Mesothelial cell of epicardium (in vitro differentiated cells): ENCODE measurements at places on chromosomes 2 and 18. TPM values are rescaled to one million over a fixed set of nuclear protein-coding genes. Genes with fewer than 3 reads are reported as not detected.

GRCh38 chr18:48481092-48481491, 57.7 kb upstream of the CTIF start:
- H3K4me1 ChIP-seq = peaks cover 4% of the 10 kb centered on the region
- no peak for DNase-seq
- H3K27ac ChIP-seq = no peak overlapping the region

DNA sequence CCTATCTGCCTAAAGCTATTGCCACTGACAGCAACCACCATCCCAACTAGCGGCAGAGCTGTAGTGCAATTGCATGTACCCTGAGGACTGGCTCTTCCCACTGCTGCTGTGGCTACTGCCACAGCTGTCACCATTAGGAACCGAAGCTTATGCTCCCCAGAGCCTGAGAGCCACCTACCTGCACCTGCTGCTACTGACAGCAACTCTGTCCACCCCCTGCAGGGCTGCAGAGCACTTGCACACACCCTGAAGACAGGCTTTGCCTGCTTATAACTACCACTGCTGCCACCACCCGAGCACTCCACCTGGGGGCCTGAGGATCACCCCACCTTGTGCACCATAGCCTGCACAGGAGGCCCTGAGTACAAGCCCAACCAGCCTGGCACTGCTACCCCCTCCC, 217.6 kb upstream of the FOSL2 start:
- no peak for DNase-seq
- H3K4me1 ChIP-seq = peaks cover 14% of the 10 kb centered on the region
- H3K27ac ChIP-seq = no peak overlapping the region
- no peaks in the 10 kb centered on the region for H3K27me3 ChIP-seq
- H3K4me3 ChIP-seq = no peak overlapping the region

Gene ARHGEF33
- 0.68 to 1.1 TPM (median 0.83 TPM) in 3 replicates for total RNA-seq

Gene ANKRD29
- 2.3 to 2.9 TPM (median 2.4 TPM) in 3 replicates for total RNA-seq

DNA sequence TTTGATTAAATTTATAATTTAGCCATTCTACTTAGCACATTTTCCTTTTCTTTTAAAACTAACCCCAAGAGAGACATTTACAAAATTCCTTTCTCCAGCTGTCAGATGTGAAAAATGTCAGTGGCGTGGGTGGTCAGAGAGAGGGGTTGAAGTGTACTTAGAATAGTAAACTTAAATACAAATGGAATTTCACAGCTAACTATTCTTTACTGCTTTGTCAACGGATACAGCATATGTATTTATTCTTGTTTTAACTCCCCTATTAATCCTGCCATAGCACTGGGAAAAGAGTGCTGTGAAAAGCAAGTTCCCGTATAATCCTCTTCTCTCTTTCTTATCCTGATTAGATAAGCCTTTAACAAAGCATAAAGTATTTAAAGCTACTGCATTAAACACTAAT, 191.4 kb upstream of the CHAC2 start:
- H3K27ac ChIP-seq = no peak overlapping the region
- no peaks in the 10 kb centered on the region for H3K27me3 ChIP-seq
- H3K4me3 ChIP-seq = no peak overlapping the region
- peaks cover 17% of the 10 kb centered on the region for H3K4me1 ChIP-seq
- DNase-seq = no peak
- H3K36me3 ChIP-seq = no peaks in the 10 kb centered on the region

Gene CXCR2
- total RNA-seq = 0.31 to 0.83 TPM (median 0.32 TPM) in 3 replicates

Gene MYL12B
- total RNA-seq = 195 to 225 TPM (median 215 TPM) in 3 replicates

- peaks cover 18% of the 10 kb centered on the region for H3K36me3 ChIP-seq
- no peak overlapping the region for H3K27ac ChIP-seq
- H3K4me1 ChIP-seq = peaks cover 27% of the 10 kb centered on the region
- H3K27me3 ChIP-seq = no peaks in the 10 kb centered on the region
These were observed 137.1 kb downstream of the ZEB2 start for GRCh38 chr2:144382849-144383248.

DNA sequence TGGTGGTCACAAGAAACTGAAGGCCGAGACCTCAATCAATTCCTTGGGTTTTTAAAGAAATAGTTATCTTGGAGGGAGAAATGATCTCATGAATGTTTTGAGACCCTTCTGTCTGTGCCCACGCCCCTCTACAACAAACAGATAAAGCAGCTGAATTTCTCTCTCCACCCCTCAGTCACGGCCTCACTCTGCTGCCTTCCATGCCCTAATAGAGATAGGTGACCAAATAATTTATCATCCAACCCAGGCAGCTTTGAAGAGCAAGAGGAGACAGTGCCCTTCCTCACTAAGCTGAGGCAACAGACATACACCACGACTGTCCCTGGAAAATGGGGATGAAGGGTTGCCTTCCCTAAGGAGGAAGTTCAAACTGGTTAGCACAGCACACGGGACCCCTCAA, 71.2 kb downstream of the LBH start:
- no peak overlapping the region for H3K27ac ChIP-seq
- DNase-seq = no peak
- H3K4me3 ChIP-seq = no peak overlapping the region

- H3K27me3 ChIP-seq = no peaks in the 10 kb centered on the region
- H3K27ac ChIP-seq = no peak overlapping the region
- DNase-seq = no peak
- peaks cover 3% of the 10 kb centered on the region for H3K4me1 ChIP-seq
- no peaks in the 10 kb centered on the region for H3K36me3 ChIP-seq
These were observed 26.9 kb downstream of the MGAT5 start for GRCh38 chr2:134280726-134281125.

DNA sequence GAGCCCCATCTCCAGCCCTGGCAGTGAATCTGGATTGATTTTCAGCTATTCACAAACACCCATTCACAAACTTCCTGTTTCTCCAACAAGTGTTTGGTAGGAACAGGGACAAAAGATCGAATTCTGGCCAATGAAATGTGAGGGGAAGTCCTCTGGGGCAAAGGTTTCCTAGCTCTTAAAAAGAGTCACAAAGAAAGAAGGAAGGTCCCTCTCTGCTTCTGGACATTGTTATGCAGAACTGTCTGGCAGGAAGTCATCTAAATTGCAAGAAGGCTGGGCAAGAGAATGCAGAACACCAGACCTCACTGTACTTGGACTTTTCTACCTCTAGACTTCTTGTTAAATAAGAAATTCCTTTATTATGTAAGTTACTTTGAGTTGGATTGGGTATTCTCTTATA, 137.3 kb downstream of the CCDC148 start:
- peaks cover 30% of the 10 kb centered on the region for H3K4me1 ChIP-seq
- no peaks in the 10 kb centered on the region for H3K36me3 ChIP-seq
- no peak for DNase-seq
- no peaks in the 10 kb centered on the region for H3K27me3 ChIP-seq

GRCh38 chr2:101644842-101645383, 52.6 kb upstream of the MAP4K4 start:
- no peak overlapping the region for H3K4me3 ChIP-seq
- no peak for DNase-seq
- H3K4me1 ChIP-seq = no peaks in the 10 kb centered on the region
- no peak overlapping the region for H3K27ac ChIP-seq
- no peaks in the 10 kb centered on the region for H3K27me3 ChIP-seq

- DNase-seq = no peak
- H3K4me3 ChIP-seq = no peak overlapping the region
- no peaks in the 10 kb centered on the region for H3K27me3 ChIP-seq
- H3K36me3 ChIP-seq = peaks cover 2% of the 10 kb centered on the region
These were observed 177.4 kb downstream of the CD226 start for GRCh38 chr18:69770238-69770637.

- peaks cover 5% of the 10 kb centered on the region for H3K36me3 ChIP-seq
- peaks cover 12% of the 10 kb centered on the region for H3K4me1 ChIP-seq
- H3K27me3 ChIP-seq = no peaks in the 10 kb centered on the region
- no peak for DNase-seq
These were observed 56.1 kb downstream of the FBXO11 start for GRCh38 chr2:47850198-47850597.

GRCh38 chr2:191676790-191677645, 918 bp upstream of the NABP1 start:
- H3K36me3 ChIP-seq = no peaks in the 10 kb centered on the region
- H3K27ac ChIP-seq = peak overlapping the region; percentile 100
- no peaks in the 10 kb centered on the region for H3K27me3 ChIP-seq
- no peak for DNase-seq

- H3K4me1 ChIP-seq = peaks cover 64% of the 10 kb centered on the region
- no peak for DNase-seq
- peak overlapping the region; percentile 82 for H3K27ac ChIP-seq
These were observed 47.0 kb downstream of the COBLL1 start for GRCh38 chr2:164794432-164795231.

Gene ANKRD62
- not detected in 3 replicates for total RNA-seq

GRCh38 chr2:236366397-236366796, 102.2 kb upstream of the ASB18 start:
- DNase-seq = no peak
- H3K27ac ChIP-seq = no peak overlapping the region
- no peak overlapping the region for H3K4me3 ChIP-seq
- H3K4me1 ChIP-seq = peaks cover 37% of the 10 kb centered on the region
- no peaks in the 10 kb centered on the region for H3K27me3 ChIP-seq
- peaks cover 13% of the 10 kb centered on the region for H3K36me3 ChIP-seq

DNA sequence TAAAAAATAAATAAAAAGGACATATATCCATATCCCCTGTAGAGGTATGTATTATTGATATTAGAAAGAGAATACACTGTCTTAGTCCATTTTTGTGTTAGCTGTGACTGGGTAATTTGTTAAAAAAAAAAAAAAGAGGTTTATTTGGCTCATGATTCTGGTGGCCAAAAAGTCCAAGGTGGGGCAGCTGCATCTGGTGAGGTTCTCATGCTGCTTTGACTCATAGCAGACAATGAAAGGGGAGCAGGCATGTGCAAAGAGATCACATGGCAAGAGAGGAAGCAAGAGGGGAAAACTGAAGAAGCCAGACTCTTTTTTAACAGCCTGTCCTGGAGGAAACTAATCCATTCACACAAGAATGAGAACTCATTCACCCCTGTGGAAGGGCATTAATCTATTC, 101.6 kb upstream of the MAP4K3 start:
- H3K4me1 ChIP-seq = peaks cover 26% of the 10 kb centered on the region
- no peaks in the 10 kb centered on the region for H3K27me3 ChIP-seq
- no peak overlapping the region for H3K4me3 ChIP-seq
- no peak overlapping the region for H3K27ac ChIP-seq
- DNase-seq = no peak

Gene LPIN1
- 34.9 to 36.6 TPM (median 36.1 TPM) in 3 replicates for total RNA-seq

- no peaks in the 10 kb centered on the region for H3K4me1 ChIP-seq
- no peaks in the 10 kb centered on the region for H3K27me3 ChIP-seq
- no peak overlapping the region for H3K4me3 ChIP-seq
- H3K36me3 ChIP-seq = no peaks in the 10 kb centered on the region
These were observed 10.0 kb upstream of the MTERF4 start for GRCh38 chr2:241112046-241112445.

GRCh38 chr2:17539611-17540092, 844 bp upstream of the VSNL1 start:
- H3K27ac ChIP-seq = peak overlapping the region; percentile 77
- peak; percentile 38 for DNase-seq
- H3K4me3 ChIP-seq = peak overlapping the region; percentile 76
- H3K4me1 ChIP-seq = peaks cover 21% of the 10 kb centered on the region
- H3K36me3 ChIP-seq = no peaks in the 10 kb centered on the region

DNA sequence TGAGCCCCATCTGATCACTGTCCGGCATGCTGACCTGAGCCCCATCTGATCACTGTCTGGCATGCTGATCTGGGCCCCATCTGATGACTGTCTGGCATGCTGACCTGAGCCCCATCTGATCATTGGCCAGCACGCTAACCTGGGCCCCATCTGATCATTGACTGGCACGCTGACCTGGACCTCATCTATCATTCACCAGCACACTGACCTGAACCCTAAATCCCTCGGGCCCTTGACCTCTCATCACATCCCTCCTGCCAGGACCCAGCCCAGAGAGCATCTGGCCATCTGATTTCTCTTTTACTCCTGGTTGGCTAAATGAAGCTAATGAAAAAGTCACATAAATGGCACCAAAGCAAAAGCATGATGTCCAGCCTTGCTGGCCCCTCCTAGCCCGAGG, 207.1 kb downstream of the NDUFA10 start:
- no peak overlapping the region for H3K4me3 ChIP-seq
- H3K27ac ChIP-seq = no peak overlapping the region
- peaks cover 9% of the 10 kb centered on the region for H3K4me1 ChIP-seq
- peak; percentile 24 for DNase-seq

GRCh38 chr2:237408335-237409000, 5.5 kb downstream of the COL6A3 start:
- H3K4me1 ChIP-seq = peaks cover 31% of the 10 kb centered on the region
- H3K36me3 ChIP-seq = no peaks in the 10 kb centered on the region
- peak overlapping the region; percentile 55 for H3K4me3 ChIP-seq

Gene HSBP1L1
- 31.8 to 35.4 TPM (median 33.9 TPM) in 3 replicates for total RNA-seq

DNA sequence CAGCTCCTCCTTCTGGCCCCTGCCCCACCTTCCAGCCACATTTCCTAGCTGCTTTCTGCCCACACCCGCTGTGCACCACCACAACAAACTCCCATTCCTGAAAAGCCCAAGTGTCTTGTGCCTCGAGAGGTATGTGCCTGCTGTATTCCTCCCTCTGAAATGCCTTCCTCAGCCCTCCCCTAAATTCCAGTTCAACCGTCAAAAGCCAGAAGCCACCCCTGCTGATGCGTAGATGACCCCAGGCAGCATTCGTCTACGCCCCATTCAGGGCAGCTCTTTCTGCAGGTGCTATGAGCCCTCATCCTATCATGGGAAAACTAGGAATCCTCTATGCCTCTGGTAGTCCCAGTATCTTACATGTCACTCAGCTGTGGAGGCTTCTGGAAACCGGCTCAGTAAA, 71.7 kb downstream of the DNMT3A start:
- peak overlapping the region; percentile 72 for H3K27ac ChIP-seq
- peaks cover 57% of the 10 kb centered on the region for H3K36me3 ChIP-seq
- no peaks in the 10 kb centered on the region for H3K4me1 ChIP-seq

DNA sequence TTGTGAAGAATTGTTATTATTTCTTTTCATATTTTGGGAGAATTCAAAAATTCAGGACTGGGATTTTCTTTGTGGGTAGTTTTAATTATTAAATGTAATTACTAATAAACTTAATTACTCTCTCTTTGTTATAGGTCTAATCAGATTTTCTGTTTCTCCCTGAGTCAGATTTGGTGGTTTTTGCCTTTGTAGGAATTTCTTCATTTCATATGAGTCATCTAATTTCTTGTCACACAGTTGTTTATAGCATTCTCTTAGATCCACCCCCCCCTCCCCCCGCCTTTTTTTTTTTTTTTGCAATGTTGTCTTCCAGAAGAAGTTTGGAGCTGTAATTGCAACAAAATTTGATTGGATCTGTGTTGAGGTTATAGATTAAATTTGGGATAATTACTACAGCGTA, 26.0 kb upstream of the GALR1 start:
- no peak for DNase-seq
- H3K27me3 ChIP-seq = peaks cover 28% of the 10 kb centered on the region
- no peak overlapping the region for H3K4me3 ChIP-seq
- H3K27ac ChIP-seq = no peak overlapping the region

Gene RAD51AP2
- 0.13 to 0.18 TPM (median 0.16 TPM) in 3 replicates for total RNA-seq

Gene CCDC121
- 4.6 to 5.2 TPM (median 4.9 TPM) in 3 replicates for total RNA-seq

DNA sequence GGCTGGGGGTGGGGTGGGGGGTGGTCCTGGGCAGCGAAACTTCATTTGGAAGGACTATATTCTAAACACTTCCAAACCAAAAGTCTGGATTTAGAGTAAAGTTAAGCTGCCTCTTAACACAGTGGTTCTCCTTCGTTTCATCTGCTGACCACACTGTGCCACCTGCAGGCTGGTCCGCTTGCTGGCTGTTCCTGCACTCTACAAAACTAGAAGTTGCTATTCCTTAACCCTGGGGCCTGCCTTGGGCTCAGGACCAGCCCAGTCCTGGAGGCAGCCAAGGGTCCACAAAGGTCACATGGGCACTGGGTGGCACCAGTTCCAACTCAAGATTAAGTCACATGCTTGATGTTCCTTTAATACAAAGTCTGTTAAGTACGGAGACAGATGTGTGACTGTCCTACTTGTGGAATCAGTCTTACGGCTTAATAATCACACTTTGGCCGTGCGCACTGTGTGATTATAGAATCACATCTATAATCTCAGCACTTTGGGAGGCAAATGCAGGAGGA, 195.4 kb downstream of the FAM210A start:
- H3K27me3 ChIP-seq = no peaks in the 10 kb centered on the region
- H3K36me3 ChIP-seq = no peaks in the 10 kb centered on the region
- no peak overlapping the region for H3K27ac ChIP-seq
- no peak overlapping the region for H3K4me3 ChIP-seq
